Erythroblast (primary cell): ENCODE measurements at places on chromosomes 5 and 9.

DNA sequence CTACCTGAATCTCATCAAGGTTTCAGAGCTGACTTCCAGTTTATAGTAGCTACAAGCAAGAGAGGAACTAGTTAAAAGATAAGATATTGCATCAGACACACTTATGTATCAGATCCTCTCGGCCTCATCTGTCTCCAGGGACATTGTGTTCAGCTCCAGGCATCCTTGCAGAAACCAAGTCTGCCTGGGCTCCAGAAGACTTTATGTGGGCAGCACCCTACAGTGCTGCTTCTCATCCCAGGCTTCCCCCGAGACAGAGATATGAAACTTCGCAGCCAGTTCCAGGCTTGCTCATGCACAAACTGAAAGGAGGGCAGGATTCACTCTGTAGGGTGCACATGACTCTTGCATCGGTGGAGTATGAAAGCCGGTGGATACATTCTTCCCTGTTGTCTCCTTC is 33.9 kb upstream of the FOXB2 start:
- DNase-seq: no peak

DNA sequence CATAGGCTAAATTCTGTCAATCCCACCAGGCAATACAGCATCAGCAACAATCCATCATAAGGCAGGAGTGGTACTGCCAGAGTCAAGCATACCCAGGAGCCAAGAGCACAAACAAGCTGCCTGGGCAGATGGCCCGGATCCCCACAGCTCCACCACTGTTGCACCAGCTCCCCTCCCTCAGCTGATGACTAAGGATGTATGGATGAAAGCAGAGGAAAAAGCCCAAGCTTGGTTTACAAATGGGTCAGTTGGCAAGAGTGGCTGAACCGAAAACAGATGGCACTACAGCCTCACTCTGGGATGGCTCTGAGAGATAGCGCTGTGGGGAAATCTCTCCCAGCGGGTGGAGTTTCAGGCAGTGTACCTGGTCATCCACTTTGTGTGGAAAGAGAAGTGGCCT is 29.4 kb downstream of the DROSHA start:
- no peak for DNase-seq

DNA sequence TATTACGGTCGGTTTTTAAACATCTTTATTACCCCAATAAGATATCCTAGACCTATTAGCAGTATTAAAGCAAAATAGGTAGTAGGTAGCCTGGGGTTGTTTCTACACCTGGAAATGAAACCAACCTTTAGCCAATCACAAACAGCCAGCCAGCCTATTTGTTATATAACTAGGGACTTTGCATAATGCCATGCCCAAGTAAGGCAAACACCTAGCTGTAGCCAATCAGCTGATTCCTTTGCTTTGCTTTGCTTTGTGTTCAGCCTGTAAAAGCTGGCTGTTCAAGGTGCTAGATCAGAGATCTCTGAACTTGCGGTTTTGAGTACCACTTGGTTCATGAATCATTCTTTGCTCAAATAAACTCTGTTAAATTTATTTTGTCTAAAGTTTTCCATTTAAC is 46.5 kb upstream of the SETD9 start:
- no peak for DNase-seq

GRCh38 chr5:37888476-37888875 is 48.6 kb upstream of the GDNF start:
- DNase-seq: no peak
